ENCODE measurements at places on chromosomes 4 and X. TPM values are rescaled to one million over a fixed set of nuclear protein-coding genes. Genes with fewer than 3 reads are reported as not detected.

DNA sequence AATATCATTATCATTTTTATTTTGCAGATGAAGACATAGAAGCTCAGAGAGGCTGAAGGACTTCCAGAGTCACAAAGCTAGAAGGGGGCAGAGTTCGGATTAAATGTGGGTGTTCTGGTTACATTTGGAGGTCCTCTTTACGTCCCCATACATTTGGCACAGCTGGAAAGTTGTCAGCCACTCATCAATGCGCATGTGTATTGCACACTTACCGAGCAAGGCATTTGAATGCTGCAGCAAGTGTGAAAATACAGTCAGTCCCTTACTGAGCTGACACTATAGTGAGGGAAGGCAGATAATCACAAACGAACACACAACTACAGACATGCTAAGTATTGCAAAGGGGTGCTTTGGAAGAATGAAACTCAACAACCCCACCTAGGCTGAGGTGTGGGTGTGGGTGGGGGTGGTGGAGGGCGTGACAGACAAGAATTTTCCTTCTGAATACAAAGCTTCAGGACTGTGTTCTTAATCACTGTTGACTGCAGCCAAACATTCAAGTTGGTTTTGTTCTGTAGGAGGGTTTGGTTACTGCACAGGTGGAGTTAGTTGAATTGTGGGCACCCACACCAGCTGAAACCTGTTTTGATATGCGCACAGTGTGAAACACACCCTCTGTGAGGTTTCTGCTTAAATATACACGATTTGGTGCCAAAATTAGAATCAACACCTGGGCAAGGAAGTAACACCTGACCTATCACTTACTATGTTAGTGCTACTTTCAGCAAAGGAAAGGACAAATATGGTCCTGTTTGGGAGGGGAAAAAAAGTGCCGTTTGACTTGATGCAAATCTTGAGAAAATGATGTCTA is 72.4 kb downstream of the COQ2 start:
- peak; percentile 90 for DNase-seq

Gene MAGEB10
- not detected for total RNA-seq

- peak; percentile 37 for DNase-seq
Observed at GRCh38 chr4:122542411-122543236, 78.2 kb downstream of the IL21 start.

Gene FATE1
- total RNA-seq, result not detected

- DNase-seq, result no peak
Observed at GRCh38 chr4:177066746-177067145, 242.9 kb upstream of the NEIL3 start.

Gene SPACA5
- not detected for total RNA-seq

Gene MAMLD1
- total RNA-seq, result not detected

Measured in GM12878 (cell line).